ENCODE measurements at places on chromosomes 4 and X.

DNA sequence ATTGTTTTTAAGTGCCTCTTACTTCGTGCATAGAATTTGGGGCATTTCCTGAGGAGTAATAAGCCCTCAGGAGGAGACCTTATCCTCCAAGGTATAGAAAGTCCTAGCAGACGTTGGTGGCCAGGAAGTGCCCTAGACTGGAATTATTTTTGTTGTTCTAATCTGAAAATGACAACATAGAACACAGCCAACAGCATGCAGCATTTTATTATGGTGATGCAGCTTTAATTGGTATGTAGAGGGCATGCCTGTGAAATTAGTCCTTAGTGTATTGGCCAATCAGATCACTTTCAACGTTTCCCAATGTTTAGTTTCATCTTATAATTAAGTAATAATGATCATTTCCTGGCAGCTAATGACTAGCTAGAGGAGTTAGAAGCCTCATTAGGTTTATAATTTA is 199.2 kb downstream of the SHROOM3 start:
- H3K4me3 ChIP-seq, result no peak overlapping the region
- DNase-seq, result no peak
- no peak overlapping the region for H3K27ac ChIP-seq
- H3K4me1 ChIP-seq, result no peaks in the 10 kb centered on the region
- H3K27me3 ChIP-seq, result no peaks in the 10 kb centered on the region

- no peaks in the 10 kb centered on the region for H3K27me3 ChIP-seq
- no peak overlapping the region for H3K4me3 ChIP-seq
- H3K27ac ChIP-seq, result no peak overlapping the region
- H3K36me3 ChIP-seq, result no peaks in the 10 kb centered on the region
- peak; percentile 30 for DNase-seq
- peaks cover 5% of the 10 kb centered on the region for H3K4me1 ChIP-seq
Measured at GRCh38 chr4:78612398-78613178, 61.0 kb downstream of the ANXA3 start.

- no peak for DNase-seq
- no peak overlapping the region for H3K27ac ChIP-seq
- no peaks in the 10 kb centered on the region for H3K27me3 ChIP-seq
- H3K4me1 ChIP-seq, result no peaks in the 10 kb centered on the region
- H3K36me3 ChIP-seq, result no peaks in the 10 kb centered on the region
- no peak overlapping the region for H3K4me3 ChIP-seq
Measured at GRCh38 chr4:164748375-164748774, 5.6 kb upstream of the SMIM31 start.

- no peak overlapping the region for H3K27ac ChIP-seq
- DNase-seq, result no peak
- H3K4me1 ChIP-seq, result no peaks in the 10 kb centered on the region
Measured at GRCh38 chrX:104324461-104325212, 69.9 kb upstream of the ESX1 start.

DNA sequence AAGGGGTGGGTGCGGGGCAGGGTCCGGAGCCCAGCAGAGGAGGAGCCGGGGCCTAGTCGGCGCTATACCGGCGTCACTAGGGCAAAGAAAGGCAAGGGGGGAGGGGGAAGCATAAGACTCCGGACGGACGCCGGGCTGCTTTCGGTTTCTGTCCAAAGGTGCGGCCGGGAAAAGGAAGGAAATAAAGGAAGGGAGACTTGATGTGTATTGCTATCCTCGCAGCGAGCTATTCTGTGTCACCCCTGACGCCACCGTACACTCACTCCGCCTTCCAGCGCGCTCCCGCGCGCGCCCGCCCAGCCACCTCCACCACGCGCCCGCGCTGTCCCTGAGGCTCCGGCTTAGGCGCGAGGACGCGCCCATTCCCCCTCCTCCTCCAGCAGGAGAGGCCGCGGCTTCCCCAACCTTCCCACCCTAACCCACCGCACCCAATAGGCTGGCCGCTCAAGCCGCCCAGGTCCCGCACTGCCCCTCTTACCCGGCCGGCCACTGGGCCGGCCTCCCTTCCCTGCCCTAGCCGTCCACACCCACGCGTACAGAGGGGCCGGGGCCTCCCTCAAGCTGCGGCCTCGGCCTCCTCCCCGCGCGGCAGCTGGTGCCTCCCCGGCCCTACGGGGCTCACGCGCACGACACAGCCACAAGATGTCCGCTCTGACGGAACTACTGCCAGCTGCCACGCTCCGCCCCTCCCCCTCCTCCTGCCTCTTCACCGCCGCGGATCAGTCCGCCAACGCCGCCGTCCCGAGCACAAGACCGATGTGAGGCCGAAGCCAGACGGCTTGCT is at the start of gene UBE2D3:
UBE2D3 (minus strand) TSS at position 662 of the 784 bp plus-strand sequence. CDS start 1,043 bp downstream, outside the sequence.
- H3K36me3 ChIP-seq, result no peaks in the 10 kb centered on the region
- peak within 1 kb of the TSS; percentile 100 for H3K27ac ChIP-seq
- peak within 1 kb of the TSS; percentile 92 for H3K4me3 ChIP-seq
- no peaks in the 10 kb centered on the region for H3K27me3 ChIP-seq
- DNase-seq, result peak; percentile 87

- DNase-seq, result peak; percentile 15
- peak overlapping the region; percentile 68 for H3K27ac ChIP-seq
- H3K4me3 ChIP-seq, result no peak overlapping the region
- no peaks in the 10 kb centered on the region for H3K36me3 ChIP-seq
- peaks cover 3% of the 10 kb centered on the region for H3K4me1 ChIP-seq
Measured at GRCh38 chrX:40085714-40086113, 12.0 kb downstream of the BCOR start.

- no peaks in the 10 kb centered on the region for H3K4me1 ChIP-seq
- DNase-seq, result no peak
- H3K36me3 ChIP-seq, result no peaks in the 10 kb centered on the region
- H3K27me3 ChIP-seq, result no peaks in the 10 kb centered on the region
- no peak overlapping the region for H3K4me3 ChIP-seq
Measured at GRCh38 chrX:31591355-31591754, 519.5 kb upstream of the FTHL17 start.

- H3K36me3 ChIP-seq, result no peaks in the 10 kb centered on the region
- no peak overlapping the region for H3K27ac ChIP-seq
- no peaks in the 10 kb centered on the region for H3K4me1 ChIP-seq
- no peak for DNase-seq
- H3K27me3 ChIP-seq, result no peaks in the 10 kb centered on the region
- no peak overlapping the region for H3K4me3 ChIP-seq
Measured at GRCh38 chr4:41933997-41934503, 1.2 kb upstream of the TMEM33 start.

- DNase-seq, result no peak
- no peak overlapping the region for H3K4me3 ChIP-seq
- H3K27ac ChIP-seq, result no peak overlapping the region
- no peaks in the 10 kb centered on the region for H3K27me3 ChIP-seq
- no peaks in the 10 kb centered on the region for H3K36me3 ChIP-seq
Measured at GRCh38 chr4:126182336-126182735, 867.6 kb downstream of the FAT4 start.

DNA sequence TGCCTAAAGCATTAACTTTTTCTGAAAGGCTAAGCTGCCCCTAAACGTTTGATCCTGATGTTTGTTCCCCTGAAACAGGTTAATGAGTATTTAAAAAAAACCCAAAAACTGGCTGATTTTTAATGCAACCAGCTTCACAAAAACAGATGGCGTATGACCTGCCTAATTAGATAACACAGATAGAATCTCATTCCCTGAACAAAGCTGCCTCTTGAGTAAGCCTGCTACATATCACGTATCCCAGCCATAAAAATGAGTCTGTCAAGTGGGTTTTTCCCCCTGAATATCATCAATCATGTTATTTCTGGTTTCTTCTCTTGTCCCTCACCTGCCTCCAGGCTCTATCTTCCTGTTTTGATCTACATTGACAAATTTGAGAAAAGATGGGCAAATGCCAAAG is 154.2 kb upstream of the FAM9B start:
- H3K36me3 ChIP-seq, result no peaks in the 10 kb centered on the region
- H3K27ac ChIP-seq, result no peak overlapping the region
- no peak for DNase-seq

DNA sequence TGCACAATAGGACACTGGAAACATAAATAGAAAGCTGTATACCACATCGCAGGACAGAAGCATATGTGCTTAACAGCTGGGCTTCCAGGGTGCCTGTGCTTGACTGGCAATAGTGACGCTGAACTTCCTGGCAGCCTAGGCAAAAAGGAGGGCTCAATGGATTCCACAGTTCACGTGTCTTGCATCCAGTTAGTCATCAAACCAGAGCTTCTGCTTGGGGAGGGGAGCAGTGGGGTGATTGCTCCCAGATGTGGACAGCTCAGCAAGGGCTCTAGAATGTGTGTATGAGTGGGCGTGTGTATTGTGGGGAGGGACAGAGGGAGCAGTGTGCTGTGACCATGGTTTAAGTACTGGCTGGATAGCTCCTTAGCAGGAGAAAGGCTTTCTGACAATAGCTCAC is 2.3 kb downstream of the PRRG3 start:
- no peak overlapping the region for H3K4me3 ChIP-seq
- H3K36me3 ChIP-seq, result no peaks in the 10 kb centered on the region
- no peaks in the 10 kb centered on the region for H3K4me1 ChIP-seq

- H3K27ac ChIP-seq, result no peak overlapping the region
- H3K36me3 ChIP-seq, result no peaks in the 10 kb centered on the region
- no peaks in the 10 kb centered on the region for H3K27me3 ChIP-seq
- no peak for DNase-seq
- no peak overlapping the region for H3K4me3 ChIP-seq
Measured at GRCh38 chr4:23165669-23166068, 472.9 kb downstream of the GBA3 start.

DNA sequence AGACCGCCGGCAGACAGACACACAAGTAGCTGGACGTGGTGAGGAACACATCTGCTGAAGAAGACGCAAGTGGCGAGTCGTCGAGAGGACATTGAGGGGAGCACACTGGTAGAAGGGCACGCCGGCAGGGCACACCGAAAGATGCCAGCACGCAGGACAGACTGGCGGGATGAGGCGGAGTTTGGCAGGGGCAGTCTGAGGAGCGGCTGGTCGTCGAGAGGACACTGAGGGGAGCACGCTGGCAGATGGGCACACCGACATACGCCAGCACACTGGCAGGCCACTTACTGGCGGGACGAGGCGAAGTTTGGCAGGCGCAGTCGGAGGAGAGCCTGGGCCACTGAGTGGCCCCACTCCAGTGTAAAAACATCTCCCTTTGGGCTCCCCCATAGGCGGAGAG is 42.1 kb downstream of the RASGEF1B start:
- DNase-seq, result no peak
- H3K4me1 ChIP-seq, result no peaks in the 10 kb centered on the region
- H3K27ac ChIP-seq, result no peak overlapping the region
- H3K4me3 ChIP-seq, result no peak overlapping the region

GRCh38 chrX:65723706-65724105 is 56.3 kb downstream of the MSN start:
- no peaks in the 10 kb centered on the region for H3K27me3 ChIP-seq
- H3K36me3 ChIP-seq, result no peaks in the 10 kb centered on the region
- DNase-seq, result no peak

DNA sequence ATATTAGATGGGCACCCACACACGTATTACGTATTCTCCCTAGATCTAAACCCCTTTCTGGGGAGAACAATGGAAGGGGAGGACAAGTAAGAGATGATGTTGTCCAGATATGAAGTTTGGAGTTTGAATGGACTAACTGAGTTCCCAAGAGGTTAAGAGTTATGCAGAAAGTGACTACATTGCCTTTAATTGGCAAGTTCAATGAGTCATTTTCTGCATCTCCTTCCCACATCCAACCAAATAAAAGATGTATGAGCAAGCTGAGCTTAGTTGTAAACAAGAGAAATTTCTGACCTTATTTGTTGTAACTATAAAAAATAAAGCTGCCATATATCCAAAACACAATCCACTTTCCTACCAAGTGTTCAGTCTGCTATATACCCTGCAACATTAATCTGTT is 50.5 kb downstream of the TIGD2 start:
- no peaks in the 10 kb centered on the region for H3K4me1 ChIP-seq
- no peaks in the 10 kb centered on the region for H3K27me3 ChIP-seq
- DNase-seq, result no peak

DNA sequence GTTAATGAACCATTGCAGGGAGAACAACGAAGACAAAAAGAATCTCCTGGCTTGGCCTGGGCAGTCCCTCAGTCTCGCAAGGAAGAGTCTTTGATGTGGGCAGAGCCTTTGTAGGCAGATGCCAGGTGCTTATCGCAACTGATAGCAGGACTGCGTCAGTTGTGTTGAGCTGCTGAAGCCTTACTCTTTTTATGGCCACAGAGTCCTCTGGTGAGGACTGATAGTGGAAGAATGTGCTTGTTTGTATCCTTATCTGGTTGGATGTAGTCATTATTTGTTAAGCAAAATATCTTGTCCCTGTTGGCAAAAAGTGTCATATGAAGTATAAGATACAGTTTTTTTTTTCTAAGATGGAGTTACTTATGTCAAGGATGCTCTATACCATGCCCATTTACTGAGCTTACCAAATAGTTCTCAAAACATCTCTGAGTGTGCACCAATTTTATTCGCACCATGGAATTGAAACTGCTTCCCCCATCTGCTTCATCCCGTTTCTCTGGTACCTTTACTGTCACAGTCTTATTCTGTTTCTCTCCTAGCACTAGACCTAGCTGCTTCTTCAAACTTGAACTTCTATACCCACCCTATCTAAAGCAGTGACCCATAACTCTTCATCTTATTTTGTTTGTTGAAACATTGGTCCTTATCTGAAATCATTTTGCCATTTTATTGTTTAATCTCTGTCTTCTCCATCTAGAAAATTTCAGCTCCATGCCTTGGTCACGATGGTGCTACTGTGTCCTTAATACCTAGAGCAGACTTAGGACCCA is 47.0 kb upstream of the SPRY1 start:
- H3K4me1 ChIP-seq, result peaks cover 4% of the 10 kb centered on the region
- no peaks in the 10 kb centered on the region for H3K36me3 ChIP-seq
- DNase-seq, result no peak
- no peaks in the 10 kb centered on the region for H3K27me3 ChIP-seq
- no peak overlapping the region for H3K27ac ChIP-seq

- no peak for DNase-seq
- no peak overlapping the region for H3K27ac ChIP-seq
- no peaks in the 10 kb centered on the region for H3K4me1 ChIP-seq
- no peaks in the 10 kb centered on the region for H3K27me3 ChIP-seq
Measured at GRCh38 chr4:53026233-53026632, 164.1 kb downstream of the RASL11B start.

DNA sequence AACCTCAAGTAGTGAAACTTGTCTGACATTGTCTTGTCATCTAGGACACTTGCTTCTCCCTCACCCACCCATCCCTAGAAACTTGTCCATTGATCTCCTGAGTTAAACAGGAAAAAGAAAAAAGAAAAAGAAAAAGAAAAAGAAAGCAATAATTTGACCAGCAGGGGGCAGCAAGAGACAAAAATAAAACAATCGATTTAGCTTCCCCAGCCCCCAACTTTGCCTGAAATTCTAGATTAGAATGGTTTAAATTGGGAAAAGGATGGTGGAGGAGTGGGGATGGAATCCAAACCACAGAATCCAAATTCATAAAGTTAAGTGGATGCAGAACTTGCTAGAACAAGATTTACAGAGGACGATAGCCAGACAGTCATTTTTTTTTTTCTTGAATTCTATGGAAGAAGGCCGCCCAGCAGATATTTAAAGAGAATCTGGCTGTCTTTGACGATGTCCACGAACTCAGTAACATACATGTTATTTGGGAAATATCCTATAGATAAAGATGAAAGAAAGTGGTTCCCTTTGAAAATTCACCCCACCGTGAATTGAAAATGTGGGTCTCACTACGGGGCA is 282.9 kb downstream of the USP46 start:
- no peaks in the 10 kb centered on the region for H3K4me1 ChIP-seq
- H3K36me3 ChIP-seq, result no peaks in the 10 kb centered on the region
- no peak overlapping the region for H3K27ac ChIP-seq
- no peak for DNase-seq

- no peak overlapping the region for H3K4me3 ChIP-seq
- H3K27me3 ChIP-seq, result no peaks in the 10 kb centered on the region
- H3K36me3 ChIP-seq, result no peaks in the 10 kb centered on the region
- no peak for DNase-seq
- H3K4me1 ChIP-seq, result no peaks in the 10 kb centered on the region
Measured at GRCh38 chr4:182470215-182470614, 227.0 kb downstream of the TENM3 start.

- H3K27me3 ChIP-seq, result no peaks in the 10 kb centered on the region
- H3K36me3 ChIP-seq, result no peaks in the 10 kb centered on the region
- DNase-seq, result no peak
Measured at GRCh38 chrX:133290076-133290475, 71.9 kb upstream of the TFDP3 start.

All from prostate gland (tissue), 2 donors.